NCI-H1436 treated with DMSO at 0.1 percent for 48 hours (cell line): ENCODE measurements at places on chromosomes 6 and 20.

DNA sequence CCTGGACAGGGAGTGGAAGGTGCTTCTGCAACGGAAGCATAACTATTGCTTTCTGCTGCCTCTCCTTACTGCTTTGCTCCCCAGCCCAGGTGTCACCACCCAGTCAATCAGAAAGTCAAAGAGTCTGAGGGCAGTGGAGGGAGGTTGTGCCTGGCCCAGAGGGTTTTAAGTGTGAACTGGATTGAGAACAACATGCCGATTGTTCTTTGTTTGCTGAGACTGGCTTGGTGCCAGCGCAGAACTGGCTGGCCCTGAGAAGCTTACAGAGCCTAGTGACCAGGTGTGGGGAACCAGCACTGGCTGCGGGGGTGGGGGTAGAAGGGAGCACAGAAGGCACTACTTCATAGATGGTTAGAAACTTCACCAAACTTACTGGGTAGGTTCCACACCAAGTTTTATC is 31.1 kb upstream of the ENPP4 start:
- DNase-seq = no peak

- DNase-seq = no peak
Observed at GRCh38 chr6:150235218-150235617, 92.4 kb downstream of the PPP1R14C start.

- no peak for DNase-seq
Observed at GRCh38 chr6:113598786-113599185, 258.4 kb upstream of the MARCKS start.

GRCh38 chr20:513429-513828 is 30.2 kb downstream of the CSNK2A1 start:
- no peak for DNase-seq

DNA sequence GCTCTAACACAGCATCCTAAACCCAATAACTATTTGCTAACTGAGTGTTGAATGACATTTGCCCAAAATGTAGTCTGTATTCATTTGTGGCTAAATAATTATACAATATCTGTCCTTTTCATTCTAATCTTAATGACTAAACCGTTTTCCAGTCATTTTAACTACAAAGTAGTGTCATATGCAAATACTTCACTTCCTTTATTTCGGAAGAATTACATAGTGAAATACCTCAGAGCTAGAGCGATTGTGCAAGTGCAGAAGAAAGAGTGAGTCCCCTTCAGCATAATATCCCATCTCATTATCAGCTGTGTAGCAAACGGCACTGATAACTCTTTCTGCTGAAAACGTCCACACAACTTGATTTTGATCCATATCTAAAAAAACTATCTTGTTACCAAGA is 66.2 kb downstream of the ROS1 start:
- no peak for DNase-seq

DNA sequence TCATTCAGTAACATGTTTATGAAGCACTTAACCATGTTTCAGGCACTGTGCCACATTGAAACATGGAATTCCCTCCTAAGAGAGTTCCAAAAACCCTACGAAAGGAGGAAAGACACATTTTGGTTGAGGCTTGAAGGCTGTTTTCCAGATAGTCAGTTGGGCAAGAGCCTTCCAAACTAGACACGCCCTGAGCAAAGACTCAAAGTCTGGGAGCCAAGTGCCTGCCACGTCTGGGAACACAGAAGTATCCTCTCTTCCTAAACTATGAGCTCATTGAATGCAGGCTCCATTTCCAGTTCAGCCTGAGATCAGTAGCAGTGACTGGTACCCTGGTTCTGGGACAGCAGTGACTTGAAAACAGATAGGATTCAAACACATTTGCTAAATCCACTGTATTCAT is 74.5 kb upstream of the FAM8A1 start:
- no peak for DNase-seq

- DNase-seq = no peak
Observed at GRCh38 chr20:33261465-33261864, 21.5 kb upstream of the BPIFB1 start.

DNA sequence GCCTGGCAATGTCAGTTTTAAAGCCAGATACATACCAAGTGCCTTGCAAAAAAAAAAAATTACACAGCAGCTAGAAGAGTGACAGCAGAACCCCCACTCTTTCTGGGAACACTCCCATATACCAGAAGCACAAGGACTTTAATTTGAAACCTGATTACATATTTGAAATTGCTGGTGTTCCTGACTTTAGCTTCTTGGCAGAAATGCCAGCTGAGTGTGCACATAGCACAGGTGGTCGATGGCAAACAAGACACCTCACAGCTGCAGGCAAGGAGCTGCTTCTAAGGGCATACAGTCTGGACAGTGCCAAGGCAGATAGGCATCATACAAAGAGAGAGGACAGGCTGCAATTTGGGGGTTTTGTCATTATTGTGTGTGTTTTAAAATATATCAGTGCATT is 150.7 kb upstream of the SGK1 start:
- DNase-seq = no peak
